ENCODE measurements at places on chromosomes 13 and 19.

DNA sequence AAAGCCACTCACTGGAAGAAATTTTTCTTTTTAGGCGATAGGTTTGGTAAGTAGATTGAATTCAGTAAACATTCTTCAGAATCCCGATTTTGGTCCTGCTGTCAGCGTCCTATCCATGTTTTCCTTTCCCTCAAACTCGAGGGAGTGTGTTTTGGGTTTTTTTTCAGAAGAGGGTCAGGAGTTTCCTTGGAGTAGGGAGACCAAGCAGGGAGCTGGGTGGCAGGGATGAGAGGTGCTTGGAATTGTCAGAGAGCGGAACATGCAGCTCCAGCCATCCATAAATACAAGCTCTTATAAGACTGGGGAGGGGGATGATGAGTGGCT, 1.6 kb upstream of the PCDH8 start:
- DNase-seq, result no peak

- DNase-seq, result no peak
Measured at GRCh38 chr13:110135977-110136597, 170.9 kb downstream of the COL4A1 start.

- no peak for DNase-seq
Measured at GRCh38 chr13:113915786-113916329, 52.0 kb upstream of the GAS6 start.

DNA sequence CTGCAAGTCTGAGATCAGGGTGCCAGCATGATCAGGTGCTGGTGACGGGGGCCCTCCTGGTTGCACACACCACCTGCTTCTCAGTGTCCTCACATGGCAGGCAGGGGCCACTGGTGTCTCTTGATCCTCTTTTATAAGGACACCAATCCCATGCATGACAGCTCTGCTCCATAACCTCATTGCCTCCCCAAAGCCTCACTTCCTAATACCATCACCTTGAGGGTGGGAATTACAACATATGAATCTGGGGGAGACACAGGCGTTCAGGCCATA, 15.0 kb upstream of the MIER2 start:
- no peak for DNase-seq

DNA sequence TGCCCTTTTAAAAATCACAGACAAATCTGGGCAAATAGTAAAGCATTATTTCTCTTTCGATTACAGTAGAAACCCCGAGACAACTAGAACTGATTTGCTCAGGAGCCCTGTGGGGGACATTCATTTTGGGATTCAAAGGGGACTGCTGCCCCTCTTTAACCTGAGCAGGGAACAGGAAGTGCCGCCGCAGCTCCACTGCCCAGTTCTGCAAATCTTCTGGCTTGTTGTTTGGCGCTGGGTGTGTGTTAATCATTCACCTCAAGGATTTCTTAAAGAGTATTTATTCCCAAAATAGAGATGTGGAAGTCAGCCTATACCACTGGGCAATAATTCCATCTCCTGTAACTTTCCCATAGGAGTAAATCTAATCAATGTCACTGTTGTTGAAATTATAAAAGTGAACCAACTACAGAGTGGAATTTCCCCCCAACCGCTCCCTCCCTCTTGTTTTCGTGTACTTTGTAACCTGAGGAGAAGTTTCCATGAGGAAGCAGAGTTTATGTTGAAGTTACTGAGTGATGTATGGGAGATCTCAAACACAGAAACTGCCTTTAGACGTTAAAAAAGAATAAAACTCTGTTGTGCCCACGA, 515.8 kb downstream of the KLF12 start:
- DNase-seq, result no peak
